Gastroesophageal sphincter (tissue), 4 donors: ENCODE measurements at places on chromosomes 7 and 10. TPM values are rescaled to one million over a fixed set of nuclear protein-coding genes. Genes with fewer than 3 reads are reported as not detected.

Gene EPDR1
- 15.3 TPM for total RNA-seq

Gene HMX2
- total RNA-seq: not detected

Gene HABP2
- not detected for total RNA-seq

Gene TRRAP
- 34.8 TPM for total RNA-seq

Gene UPK3BL2
- 4.9 TPM for total RNA-seq

Gene ADGRA1
- 0.13 TPM for total RNA-seq

Gene AMPH
- total RNA-seq: 2.3 TPM

Gene STRIP2
- 2.6 TPM for total RNA-seq

Gene ANKMY2
- total RNA-seq: 37.9 TPM

Gene FOXP2
- total RNA-seq: 58.1 TPM

Gene UTF1
- total RNA-seq: not detected

Gene TMEM196
- 0.22 TPM for total RNA-seq

Gene FKBP6
- not detected for total RNA-seq

Gene CYTH3
- total RNA-seq: 25.8 TPM

Gene AGR3
- total RNA-seq: not detected

Gene NAMPT
- 611 TPM for total RNA-seq

Gene TUBAL3
- not detected for total RNA-seq
